ENCODE measurements at places on chromosomes 4 and X.

DNA sequence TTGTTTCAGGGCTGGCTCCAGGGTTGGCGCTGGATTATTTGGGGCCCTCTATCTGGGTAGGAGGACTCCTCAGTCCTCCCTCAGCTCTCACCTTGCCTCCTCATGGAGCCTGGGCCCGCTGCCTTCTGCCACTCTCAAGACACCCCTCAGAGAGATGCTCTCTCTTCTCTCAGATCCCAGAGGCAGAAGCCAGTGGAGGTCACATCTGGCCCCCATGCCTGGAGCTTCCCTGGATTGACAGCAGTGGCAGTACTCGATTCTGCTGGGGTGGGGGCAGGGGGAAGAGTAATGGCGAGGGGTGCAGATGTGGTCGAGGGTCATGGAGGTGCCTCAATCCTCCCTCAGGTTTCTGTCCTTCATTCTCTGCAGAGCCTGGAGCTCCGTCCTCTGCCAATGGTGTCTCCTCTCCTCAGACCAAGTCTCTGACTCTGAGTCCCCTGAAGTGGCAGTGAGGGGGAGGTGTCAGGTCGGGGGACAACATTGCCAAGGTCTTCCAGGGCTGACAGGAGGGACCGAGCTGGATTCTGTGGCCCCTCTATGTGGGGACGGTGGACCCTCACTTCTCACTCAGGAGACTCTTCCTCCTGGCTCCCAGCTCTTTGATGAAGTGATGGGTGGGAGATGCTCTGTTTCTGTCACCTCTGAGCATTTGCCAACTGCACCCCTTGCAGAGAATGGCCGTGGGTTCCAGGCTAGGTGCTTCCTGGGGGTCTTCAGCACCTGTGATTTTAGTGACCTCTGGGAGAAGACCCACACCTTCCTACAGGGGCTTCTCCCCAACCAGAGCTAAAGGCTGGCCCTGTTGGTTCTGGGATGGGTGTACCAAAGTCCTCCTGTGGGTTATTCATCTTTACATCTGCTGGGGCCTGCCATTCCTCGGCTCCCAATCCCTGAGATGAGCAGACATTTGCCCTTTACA, 10.9 kb upstream of the HSFX1 start:
- no peak for DNase-seq

DNA sequence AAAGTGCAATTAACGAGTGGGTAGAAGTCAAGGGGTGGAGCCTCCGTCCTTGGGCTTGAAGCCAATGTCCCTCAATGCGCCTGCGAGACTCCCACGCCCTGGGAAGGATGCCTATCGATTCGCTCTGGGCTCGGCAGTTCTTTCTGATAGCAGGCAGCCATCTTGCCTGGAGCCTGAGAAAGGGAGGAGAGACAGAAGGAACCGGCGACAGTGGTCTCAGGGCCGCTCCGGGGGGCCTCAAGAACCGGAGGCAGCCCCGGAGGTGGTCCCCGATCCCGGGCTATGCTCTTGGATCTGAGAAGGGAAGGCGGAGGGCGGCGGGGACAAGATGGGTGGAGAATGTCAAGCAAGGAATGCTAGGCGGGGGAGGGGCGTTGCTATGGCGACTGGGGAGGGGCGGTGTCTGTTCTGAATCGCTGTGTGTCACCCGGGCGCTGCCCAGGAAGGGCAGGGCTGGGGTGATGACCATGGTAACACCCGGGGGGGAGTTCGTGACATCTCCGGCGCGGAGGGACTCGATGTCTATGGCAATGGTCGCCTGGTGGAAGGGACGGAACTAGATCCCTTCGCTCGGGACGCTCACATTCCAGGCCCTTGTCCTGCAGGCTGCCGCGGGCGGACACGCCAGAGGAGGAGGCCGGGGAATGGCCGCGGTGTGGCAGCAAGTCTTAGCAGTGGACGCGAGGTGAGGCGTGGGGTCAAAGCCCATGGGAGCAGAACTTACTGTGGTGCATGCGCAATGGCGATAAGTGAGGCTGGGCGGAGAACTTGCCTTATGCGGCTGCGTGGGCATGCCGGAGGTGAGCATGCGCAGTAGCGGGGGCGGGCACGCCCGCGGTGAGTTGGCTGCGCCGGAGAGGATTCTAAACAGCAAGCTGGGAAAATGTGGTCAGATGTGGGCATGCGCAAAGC, at the start of gene WDR13:
Gene WDR13 (plus strand): TSS at position 140 of the 912 bp plus-strand sequence. CDS start 505 bp downstream, at position 645.
- peak; percentile 94 for DNase-seq

- no peak for DNase-seq
These were observed 34.5 kb downstream of the WDFY3 start for GRCh38 chr4:84931961-84932360.

DNA sequence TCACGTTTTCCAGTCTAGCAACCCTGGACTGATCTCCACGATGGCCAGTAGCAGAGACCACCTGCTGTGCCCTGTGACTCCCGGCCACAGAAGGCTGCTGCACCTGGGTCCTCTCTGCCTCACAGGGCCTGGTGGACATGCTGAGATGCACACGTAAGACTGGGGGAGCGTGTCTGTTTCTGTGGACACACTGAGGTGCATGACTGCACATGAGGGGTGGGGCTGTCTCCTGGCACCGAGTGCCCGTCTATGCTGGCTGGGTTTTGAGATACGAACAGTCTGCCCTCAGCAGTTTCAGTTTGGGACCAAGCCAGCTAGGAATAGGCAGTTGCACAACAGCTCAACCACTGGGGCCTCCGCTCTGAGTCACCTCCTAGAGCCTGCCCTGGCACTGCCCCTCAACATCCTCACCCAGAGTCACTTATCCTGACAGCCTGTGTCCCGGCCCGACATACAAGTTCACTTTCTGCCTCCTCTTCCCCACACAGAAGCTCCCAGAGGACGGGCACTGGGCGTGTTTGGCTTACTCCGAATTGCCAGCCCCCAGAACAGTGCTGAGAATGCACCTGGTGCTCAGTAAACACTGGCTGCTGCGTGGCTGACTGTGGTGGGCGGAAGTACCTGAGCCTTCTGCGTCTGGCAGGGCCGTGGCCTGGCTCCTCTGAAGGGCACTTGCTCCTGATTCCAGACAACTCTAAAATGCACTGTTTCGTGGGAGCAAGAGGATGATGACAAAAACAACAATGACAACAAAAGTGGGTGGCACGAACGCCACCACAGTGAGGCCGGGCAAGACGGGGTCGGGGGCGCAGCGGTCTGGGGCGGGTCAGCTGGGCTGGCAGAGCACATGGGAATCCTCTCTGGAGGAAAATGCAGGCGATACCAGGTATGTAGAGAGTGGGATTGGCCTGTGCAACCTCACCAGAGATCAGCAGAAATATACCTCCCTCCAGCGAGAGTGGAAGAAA, 30.9 kb downstream of the RNF212 start:
- DNase-seq, result peak; percentile 85
